ENCODE measurements at places on chromosomes 7 and 10.

DNA sequence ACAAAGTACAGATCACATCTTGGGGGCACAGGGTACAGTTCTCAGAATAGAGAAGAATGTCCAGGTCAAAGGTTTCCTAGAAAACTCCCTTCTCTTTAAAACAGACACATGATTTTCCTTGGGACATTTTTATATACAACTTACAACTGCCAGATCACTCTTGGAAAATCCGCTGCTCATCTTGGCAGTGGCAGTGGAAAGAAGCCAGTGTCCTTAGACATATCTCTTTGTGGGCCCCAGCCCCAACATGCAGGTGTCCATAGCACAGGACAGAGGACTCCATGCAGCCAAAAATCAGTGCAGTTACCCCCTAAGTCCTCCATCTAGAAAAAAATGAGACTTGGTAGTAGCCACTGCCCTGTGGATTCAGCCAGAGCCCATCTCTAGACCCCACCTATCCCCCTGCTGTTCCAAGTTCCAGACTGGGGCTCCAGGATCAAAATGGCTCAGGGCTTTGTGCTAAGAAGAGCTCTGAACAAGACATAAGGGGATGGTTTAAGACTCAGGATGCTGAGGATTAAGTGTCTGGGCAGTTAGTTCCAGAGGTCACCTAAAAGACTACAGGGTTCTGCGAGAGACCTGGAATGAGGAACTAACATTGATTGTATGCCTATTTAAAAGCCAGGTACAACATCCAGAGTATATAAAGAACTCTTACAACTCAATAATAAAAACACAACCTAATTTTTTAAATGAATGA, 34.4 kb downstream of the HIPK2 start:
- no peak for DNase-seq

- no peak for DNase-seq
These were observed 242.6 kb downstream of the GLRX3 start for GRCh38 chr10:130378556-130379400.

DNA sequence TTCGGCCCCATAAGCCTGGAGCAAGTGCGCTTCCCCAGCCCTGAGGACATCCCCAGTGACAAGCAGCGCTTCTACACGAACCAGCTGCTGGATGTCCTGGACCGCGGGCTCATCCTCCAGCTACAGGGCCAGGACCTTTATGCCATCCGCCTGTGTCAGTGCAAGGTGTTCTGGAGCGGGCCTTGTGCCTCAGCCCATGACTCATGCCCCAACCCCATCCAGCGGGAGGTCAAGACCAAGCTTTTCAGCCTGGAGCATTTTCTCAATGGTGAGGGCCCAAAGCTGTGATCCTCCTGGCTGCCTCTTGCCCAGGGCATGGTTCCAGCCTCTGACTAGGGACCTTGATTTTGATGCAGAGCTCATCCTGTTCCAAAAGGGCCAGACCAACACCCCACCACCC, 10.1 kb downstream of the IRF5 start:
- no peak for DNase-seq

DNA sequence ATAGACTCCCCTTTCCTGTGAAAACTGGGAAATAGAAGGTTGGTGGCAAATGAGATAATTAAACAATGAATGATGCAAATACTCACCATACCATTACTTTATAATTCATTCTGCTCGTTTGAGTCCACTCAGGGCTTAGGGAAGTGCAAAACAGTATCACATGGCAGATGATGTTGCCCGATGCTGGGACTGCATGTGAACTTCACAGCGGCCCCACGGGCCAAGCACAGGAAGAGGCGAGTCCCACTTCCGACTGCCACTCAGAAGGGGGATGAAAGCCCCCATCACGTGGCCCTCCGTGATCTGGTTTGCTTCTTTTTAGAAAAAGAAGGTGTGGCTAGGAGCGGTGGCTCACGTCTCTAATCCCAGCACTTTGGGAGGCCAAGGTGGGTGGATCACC, 71.5 kb downstream of the PRPF18 start:
- no peak for DNase-seq

GRCh38 chr10:31242902-31243301, 76.1 kb upstream of the ZEB1 start:
- DNase-seq = no peak

DNA sequence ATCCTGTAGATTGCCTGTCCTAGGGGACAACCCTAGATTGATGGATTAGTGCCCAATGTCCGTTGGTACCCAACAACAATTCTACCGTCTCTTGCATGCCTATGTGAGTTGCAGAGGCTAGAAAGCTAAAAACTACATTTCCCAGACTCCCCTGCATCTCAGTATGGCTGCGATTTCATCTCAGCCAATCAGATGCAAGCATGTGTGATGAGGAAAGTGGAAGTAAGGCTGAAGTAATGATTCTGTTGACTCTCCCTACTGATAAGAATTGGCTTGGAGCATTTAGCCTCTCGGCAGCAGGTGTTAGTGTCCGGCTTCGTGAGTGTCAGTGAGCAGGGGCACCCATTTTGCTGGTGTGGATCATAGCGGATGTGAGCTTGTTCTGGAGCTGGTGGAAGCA, 171.9 kb downstream of the FGFR2 start:
- no peak for DNase-seq

- no peak for DNase-seq
These were observed 83.2 kb downstream of the SLC16A9 start for GRCh38 chr10:59626523-59626869.

Measured in Right ventricle myocardium inferior (tissue), 1 donor.